T-cell (primary cell): ENCODE measurements at places on chromosomes 6 and 20. TPM values are rescaled to one million over a fixed set of nuclear protein-coding genes. Genes with fewer than 3 reads are reported as not detected.

BMP5 gene
- not detected for total RNA-seq

GPR63 gene
- 0.67 TPM for total RNA-seq

COL19A1 gene
- total RNA-seq, result 0.47 TPM

SIM1 gene
- total RNA-seq, result not detected

PI16 gene
- total RNA-seq, result 3.7 TPM

CYP39A1 gene
- total RNA-seq, result not detected

CST4 gene
- not detected for total RNA-seq

CCN6 gene
- not detected for total RNA-seq

HLA-DOA gene
- 6.1 TPM for total RNA-seq

NR2E1 gene
- total RNA-seq, result not detected

FOXQ1 gene
- total RNA-seq, result not detected

HSPA1L gene
- total RNA-seq, result 4.1 TPM

PPP1R16B gene
- total RNA-seq, result 55.6 TPM

PSMB8 gene
- total RNA-seq, result 169 TPM

RAD21L1 gene
- 1.6 TPM for total RNA-seq

TBXT gene
- not detected for total RNA-seq

CLPSL1 gene
- not detected for total RNA-seq

TULP4 gene
- total RNA-seq, result 76.1 TPM

ARMC2 gene
- total RNA-seq, result 10.0 TPM

OR2B6 gene
- not detected for total RNA-seq

DUSP22 gene
- 47.2 TPM for total RNA-seq

ELOVL4 gene
- 2.6 TPM for total RNA-seq

EPHA7 gene
- not detected for total RNA-seq

SMLR1 gene
- not detected for total RNA-seq

C20orf204 gene
- total RNA-seq, result 18.5 TPM

EEF1A2 gene
- 3.1 TPM for total RNA-seq

FILIP1 gene
- not detected for total RNA-seq

OOEP gene
- total RNA-seq, result not detected

RIMS1 gene
- not detected for total RNA-seq

CST5 gene
- not detected for total RNA-seq

SGK2 gene
- total RNA-seq, result 2.0 TPM

OPRM1 gene
- total RNA-seq, result not detected

GTF2H4 gene
- 15.8 TPM for total RNA-seq

RFX6 gene
- not detected for total RNA-seq

LGSN gene
- total RNA-seq, result 0.23 TPM

SAMD10 gene
- 16.1 TPM for total RNA-seq

PREX1 gene
- total RNA-seq, result 99.2 TPM

KIF6 gene
- not detected for total RNA-seq

ZDHHC14 gene
- 2.5 TPM for total RNA-seq

SPATS1 gene
- not detected for total RNA-seq

OR2J3 gene
- total RNA-seq, result not detected

CLIC5 gene
- 7.1 TPM for total RNA-seq

LY6G6C gene
- not detected for total RNA-seq

PRSS35 gene
- 0.44 TPM for total RNA-seq

DLK2 gene
- 1.3 TPM for total RNA-seq

C20orf202 gene
- total RNA-seq, result 0.41 TPM

ANKEF1 gene
- 4.1 TPM for total RNA-seq

WFDC2 gene
- not detected for total RNA-seq

AGPAT1 gene
- total RNA-seq, result 32.6 TPM

CDKAL1 gene
- 20.5 TPM for total RNA-seq

TBC1D32 gene
- total RNA-seq, result 10.7 TPM

CRIP3 gene
- 4.2 TPM for total RNA-seq

GSTA1 gene
- 1.1 TPM for total RNA-seq

ATP5F1E gene
- total RNA-seq, result 62.4 TPM

BPIFB2 gene
- total RNA-seq, result 0.29 TPM

PCNA gene
- total RNA-seq, result 30.8 TPM

PEDS1 gene
- total RNA-seq, result 20.0 TPM
